Esophagus muscularis mucosa (tissue), 4 donors: ENCODE measurements at places on chromosomes 16 and 17. TPM values are rescaled to one million over a fixed set of nuclear protein-coding genes. Genes with fewer than 3 reads are reported as not detected.

- peaks cover 19% of the 10 kb centered on the region for H3K36me3 ChIP-seq
- H3K27me3 ChIP-seq = no peaks in the 10 kb centered on the region
- no peak overlapping the region for H3K4me3 ChIP-seq
- DNase-seq = no peak
- no peaks in the 10 kb centered on the region for H3K4me1 ChIP-seq
Measured at GRCh38 chr17:37117373-37118142, 168.8 kb downstream of the AATF start.

Gene KRTAP3-1
- not detected for total RNA-seq

Gene GSDMA
- 0.99 TPM for total RNA-seq

DNA sequence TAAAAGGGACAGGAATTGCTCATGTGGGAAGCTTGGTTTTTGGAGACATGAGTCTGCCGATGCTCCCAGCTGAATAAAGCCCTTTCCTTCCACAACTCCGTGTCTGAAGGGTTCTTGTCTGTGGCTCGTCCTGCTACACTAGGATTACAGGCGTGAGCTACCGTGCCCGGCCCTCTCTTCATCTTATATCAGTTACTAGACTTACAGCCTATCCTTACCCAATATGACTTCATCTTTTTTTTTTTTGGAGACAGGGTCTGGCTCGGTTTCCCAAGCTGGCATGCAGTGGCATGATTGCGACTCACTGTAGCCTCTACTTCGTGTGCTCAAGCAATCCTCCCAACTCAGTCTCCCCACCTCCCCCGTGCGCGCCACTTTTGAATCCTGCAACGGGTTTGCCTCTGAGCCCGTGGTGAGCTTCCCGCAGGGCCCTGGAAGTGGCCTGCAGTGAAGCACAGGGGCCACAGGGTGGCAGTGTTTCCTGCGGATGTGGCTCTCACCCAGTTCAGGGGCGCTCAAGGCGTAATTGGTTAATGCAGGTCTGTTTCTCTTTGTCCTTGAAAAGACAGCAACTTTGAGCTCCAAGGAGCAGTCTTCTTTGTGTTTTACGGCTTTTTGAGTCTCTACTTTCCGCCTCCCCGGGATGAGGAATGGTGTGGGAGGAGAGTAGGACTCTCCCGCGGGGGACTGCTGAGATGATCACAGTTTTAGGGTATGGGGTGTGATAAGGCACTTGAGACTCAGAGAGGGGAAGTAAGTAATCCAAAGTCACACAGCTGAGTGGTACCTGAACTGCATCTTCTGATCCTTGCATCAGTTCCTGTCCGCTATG is 22.7 kb upstream of the GPRC5B start:
- no peak overlapping the region for H3K27ac ChIP-seq
- no peaks in the 10 kb centered on the region for H3K36me3 ChIP-seq
- H3K4me1 ChIP-seq = peaks cover 10% of the 10 kb centered on the region
- no peak overlapping the region for H3K4me3 ChIP-seq
- peaks cover 7% of the 10 kb centered on the region for H3K27me3 ChIP-seq

Gene CACNG1
- not detected for total RNA-seq
